NCI-H187 treated with DMSO at 0.1 percent for 48 hours (cell line): ENCODE measurements at places on chromosomes 5 and 9.
A peak's percentile ranks its signal among the peaks of the same experiment; 100 is the strongest.

GRCh38 chr5:84281383-84281782, 103.3 kb downstream of the EDIL3 start:
- no peak for DNase-seq

GRCh38 chr9:19138084-19138483, 10.8 kb upstream of the PLIN2 start:
- peak; percentile 67 for DNase-seq

- DNase-seq, result no peak
These were observed 183.9 kb upstream of the PPP1R26 start for GRCh38 chr9:135295551-135296300.

DNA sequence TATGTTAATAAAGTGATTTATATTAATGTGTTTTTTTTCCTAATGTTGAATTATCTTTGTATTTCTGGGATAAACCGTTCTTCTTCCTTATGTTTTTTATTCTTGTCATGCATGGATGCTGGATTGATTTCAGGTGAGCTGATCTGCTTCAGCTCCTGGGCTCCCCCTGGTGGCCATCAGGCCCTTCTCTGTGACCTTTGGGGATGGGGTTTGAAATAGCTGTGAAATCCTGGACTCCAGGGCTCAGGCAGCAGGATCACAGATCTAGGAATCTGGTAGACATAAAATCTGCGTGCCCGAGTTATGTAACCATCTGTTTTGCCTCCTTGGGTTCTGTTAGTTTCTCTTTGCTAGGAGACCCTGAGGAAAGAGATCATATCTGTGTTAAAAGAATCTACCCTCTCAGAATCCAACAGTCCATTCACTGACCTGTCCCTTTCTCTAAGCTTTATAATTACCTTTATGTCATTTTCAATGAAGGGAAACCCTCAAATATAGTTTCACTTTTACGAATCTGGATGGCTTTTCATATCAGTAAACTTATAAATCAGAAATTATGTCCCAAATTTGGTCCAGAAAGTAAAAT, 12.2 kb upstream of the OR13J1 start:
- peak; percentile 5 for DNase-seq

- DNase-seq, result no peak
These were observed 179.7 kb upstream of the FBXL17 start for GRCh38 chr5:108561416-108562204.

- DNase-seq, result no peak
These were observed 120.1 kb upstream of the MYO10 start for GRCh38 chr5:17056141-17056631.

DNA sequence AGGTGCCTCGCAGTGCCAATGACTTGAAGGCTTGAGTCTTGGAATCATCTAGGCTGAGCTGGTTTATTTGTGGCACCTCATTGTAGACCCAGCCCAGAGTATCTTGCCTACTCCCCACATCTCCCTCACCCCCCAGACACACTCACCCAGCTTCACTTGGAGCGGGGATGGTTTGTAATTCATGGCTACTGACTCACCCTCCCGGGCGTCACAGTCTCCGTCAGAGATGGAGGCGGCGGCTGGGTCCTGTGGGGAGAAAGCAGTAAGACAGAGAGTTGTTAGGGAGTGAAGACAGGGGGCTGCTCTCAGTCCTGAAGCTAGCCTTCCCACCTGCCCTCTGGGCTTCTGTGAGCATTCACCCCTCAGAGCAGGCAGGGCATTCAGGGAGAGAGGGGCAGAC, 29.0 kb upstream of the MYORG start:
- DNase-seq, result no peak

GRCh38 chr5:41083306-41083705, 12.2 kb upstream of the MROH2B start:
- no peak for DNase-seq

DNA sequence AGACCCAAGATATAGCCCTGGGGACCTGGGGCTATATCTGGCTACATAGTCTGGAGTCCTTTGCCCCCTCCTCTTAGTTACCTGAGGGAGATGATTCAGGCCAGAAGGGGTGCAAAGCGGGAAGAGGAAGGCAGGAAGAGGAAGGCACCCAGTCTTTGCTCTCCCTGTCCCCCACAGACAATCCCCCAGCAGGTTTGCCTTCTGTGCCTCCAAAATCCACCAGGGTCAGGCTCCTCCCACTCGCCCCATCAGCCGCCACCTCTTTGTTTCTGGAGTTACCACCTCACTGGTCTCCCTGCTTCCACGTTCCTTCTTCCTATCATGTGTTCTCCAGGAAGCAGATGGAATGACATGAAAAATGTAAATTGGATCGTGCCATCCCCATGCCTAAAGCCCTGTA, 31.2 kb upstream of the FABP6 start:
- DNase-seq, result no peak

DNA sequence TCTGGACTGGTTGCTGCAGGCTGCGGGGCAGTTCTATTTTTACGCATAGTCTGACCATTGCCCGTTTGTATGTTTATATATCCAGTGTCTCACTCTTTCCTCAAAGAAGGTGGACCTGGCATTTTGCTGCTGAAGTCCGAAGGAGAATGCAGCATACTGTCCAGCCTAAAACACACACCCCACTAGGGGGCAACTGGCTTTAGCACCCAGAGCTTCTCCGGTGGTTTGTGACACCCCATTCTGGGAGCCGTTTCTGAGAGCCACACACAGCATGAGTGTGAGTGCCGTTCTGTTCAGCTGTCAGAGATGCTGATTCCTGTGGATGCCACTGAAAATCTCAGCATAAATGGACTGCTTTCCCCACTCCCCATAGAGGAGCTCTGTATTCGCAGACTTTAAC, 290.5 kb upstream of the TAS2R1 start:
- no peak for DNase-seq

- DNase-seq, result no peak
These were observed 12.4 kb downstream of the GZMK start for GRCh38 chr5:55036477-55036876.

- DNase-seq, result no peak
These were observed 76.0 kb downstream of the CEMIP2 start for GRCh38 chr9:71692337-71692736.

DNA sequence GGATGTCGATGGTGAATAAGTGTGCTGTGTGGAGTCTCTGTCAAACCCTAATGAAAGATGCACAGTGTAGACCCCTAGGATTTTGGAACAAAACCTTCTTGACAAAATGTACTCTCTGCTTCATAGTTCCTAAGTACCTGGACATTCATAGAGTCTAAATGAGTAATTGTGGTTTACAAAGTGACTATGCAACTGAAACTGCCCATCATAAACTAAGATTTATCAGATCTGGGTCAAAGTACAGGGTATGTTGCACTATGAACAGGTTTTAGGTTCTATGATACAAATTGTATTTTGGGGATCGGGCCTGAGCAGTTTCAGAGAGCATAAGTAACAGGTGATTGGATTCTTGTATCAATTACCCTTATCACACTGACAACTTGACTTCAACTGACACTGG, 79.4 kb downstream of the LURAP1L start:
- DNase-seq, result no peak

DNA sequence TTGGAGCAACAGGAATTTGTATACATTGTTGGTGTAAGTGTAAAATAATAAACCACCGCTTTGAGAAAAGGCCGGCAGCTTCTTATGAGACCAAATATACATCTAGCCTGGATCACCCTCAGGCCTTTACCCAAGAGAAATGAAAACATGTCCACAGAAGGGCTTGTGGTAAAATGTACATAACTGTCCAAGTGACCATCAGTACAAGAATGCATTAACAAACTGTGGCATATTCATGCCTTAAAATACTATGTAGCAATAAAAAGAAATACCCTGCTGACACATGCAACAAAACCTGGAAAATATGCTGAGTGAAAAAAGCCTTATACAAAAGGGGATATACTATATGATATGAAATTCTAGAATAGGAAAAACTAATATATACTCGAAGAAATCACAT, 311.9 kb upstream of the TRPC7 start:
- no peak for DNase-seq

DNA sequence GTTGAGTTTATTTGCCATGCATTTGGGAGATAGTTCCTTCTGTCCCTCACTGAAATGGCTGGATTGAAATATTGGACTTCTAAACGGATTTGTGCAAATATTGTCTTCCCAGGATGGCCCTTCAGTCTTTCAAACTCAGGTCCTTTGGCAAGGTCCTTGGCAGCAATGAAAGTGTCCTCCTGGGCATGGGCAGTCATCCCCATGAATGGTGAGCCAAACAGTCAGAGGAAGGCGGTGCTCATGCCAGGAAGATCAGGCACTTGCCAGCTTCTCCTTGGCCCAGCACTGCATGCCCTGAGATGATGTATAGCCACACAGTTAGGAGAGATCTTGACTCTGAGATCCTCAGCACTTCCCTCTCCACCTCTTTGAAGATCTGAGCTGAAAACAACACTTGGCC, 221.4 kb upstream of the KLF4 start:
- DNase-seq, result no peak

DNA sequence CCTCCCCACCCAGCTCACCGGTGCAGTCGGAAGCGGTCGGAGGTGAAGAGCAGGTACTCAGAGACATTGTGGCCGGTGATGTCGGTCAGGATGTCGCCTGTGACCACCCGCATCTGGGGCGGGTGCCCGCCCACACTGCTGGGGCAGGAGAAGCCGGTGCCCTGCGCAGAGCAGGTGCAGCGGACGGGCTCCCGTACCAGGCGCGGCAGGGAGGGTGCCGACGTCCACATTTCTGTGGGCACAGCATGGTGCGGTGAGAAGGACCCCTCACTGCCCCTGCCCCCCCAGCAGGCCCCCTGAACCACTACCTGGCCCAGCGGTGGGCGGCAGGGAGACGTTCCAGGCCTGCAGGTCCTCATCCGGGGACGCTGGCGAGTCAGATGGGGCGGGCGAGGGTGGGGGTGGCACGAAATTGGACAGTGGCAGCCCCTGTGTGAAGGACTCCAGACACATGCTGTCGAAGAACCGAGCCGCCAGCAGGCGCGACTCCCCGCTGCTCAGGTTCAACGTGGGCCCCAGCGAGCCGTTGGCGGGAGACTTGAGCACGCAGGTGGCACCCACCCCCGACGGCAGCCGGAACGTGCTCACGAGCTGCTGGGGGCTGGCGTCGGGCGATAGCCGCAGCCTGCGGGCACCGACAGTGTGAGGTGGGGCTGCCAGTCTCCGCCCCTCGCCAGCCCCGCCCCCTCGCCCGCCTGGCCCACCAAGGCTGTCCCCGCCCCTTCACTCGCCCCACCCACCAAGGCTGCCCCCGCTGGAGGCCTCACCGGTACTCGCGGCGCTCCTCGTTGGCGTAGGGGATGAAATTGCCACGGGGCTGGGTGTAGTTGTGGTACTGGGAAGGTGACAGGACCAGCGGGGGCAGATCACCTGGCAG, 15.1 kb downstream of the ABCA2 start:
- no peak for DNase-seq

- DNase-seq, result no peak
These were observed 2.1 kb downstream of the ANKRD33B start for GRCh38 chr5:10565785-10566542.

DNA sequence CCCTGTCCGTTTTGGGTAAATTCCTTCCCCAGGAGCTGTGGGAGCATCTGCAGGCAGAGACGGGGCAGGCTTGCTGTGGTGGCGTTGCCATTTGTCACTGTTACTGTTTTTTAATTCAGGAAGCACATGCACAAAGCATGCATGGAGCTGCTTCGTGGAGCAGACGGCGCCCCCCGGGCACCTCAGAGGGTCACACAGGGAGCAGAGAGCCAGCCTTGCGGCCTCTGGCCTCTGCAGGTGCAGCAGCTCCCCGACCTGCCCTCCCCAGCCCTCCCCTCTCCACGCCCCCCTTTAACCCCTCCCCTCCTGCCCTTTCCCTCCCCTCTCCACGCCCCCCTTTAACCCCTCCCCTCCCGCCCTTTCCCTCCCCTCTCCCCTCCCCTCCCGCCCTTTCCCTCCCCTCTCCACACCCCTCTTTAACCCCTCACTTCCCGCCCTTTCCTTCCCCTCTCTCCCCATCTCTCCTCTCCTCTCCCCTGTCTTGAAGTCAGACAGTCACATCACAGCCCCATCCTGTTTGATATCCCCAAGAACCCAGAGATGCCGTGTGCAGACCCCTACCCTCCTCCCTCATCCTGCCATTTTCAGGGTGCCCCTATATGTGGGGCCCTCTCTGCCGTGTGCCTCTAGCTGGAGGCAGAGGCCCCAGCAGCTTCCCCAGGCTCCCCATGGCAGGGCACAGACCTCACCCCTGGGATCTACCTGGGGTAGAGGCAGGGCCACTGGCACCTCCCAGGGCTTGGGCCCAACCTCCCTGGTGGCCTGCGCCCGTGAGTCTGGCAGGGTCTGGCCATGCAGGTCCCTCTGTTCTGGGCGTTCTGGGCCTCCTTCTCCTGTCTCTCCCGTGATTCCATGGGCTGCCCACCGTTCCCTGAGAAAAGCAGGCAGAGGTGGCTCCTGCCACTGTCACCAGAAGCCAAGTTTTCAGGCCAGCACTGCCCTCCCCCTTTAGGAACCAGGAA, 29.6 kb upstream of the UBAC1 start:
- no peak for DNase-seq

- peak; percentile 22 for DNase-seq
These were observed 15.8 kb downstream of the PTPA start for GRCh38 chr9:129126749-129127618.

- DNase-seq, result peak; percentile 29
These were observed 282.5 kb downstream of the GADD45G start for GRCh38 chr9:89887286-89887685.

- DNase-seq, result no peak
These were observed 696 bp downstream of the ZNF622 start for GRCh38 chr5:16464664-16465543.

- DNase-seq, result no peak
These were observed 462.8 kb downstream of the ISL1 start for GRCh38 chr5:51846015-51846414.

DNA sequence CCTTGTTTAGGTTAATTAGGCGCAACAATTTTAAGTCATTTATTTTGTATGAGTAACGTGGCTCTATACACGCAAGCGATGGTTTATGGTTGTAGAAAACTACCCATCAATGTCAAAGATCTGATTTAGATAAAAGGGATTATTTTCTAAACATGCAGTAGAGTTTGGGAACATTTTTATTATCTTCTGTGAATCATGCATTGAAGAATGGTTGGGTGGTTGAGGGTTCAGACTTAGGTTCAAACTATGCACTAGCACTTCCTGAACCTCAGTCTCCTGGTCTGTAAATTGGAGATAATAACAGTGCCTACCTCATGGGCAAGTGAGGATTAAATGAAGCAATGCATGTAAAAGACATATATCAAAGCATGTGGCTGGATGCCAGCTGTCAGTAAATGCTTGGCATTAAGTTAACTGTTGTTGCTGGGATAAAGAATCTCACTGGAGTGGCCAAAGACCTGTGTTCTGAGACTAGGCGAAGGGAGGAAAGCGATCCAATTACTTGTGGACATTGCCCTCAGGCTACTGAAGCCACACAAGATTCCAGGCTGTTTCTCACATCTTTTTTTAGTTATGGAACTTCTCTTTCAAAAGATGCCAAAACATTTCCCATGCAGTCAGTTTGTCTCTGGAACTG, 1.1 kb upstream of the OTULINL start:
- DNase-seq, result no peak

GRCh38 chr9:137194388-137194787, 5.9 kb downstream of the SSNA1 start:
- DNase-seq, result no peak

GRCh38 chr5:149616727-149617285, 35.5 kb downstream of the ARHGEF37 start:
- DNase-seq, result no peak
